Left renal pelvis (tissue), 4 donors: ENCODE measurements at places on chromosomes 1 and 21. TPM values are rescaled to one million over a fixed set of nuclear protein-coding genes. Genes with fewer than 3 reads are reported as not detected.

DNA sequence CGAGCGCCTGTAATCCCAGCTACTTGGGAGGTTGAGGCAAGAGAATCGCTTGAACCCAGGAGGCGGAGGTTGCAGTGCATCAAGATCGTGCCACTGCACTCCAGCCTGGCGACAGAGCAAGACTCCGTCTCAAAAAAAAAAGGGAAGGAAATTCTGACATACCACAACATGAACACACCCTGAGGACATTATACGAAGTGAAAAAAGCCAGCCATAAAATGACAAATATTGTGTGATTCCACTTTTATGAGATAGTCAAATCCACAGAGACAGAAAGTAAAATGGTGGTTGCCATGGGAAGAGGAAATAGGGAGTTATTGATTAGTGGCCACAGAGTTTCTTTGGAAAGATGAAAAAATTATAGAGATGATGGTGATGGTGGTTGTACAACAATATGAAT is 41.7 kb downstream of the EVI5 start:
- no peak for DNase-seq

GRCh38 chr1:164671323-164671965 is 112.5 kb downstream of the PBX1 start:
- no peak for DNase-seq

GRCh38 chr1:18736958-18737357 is 106.3 kb downstream of the PAX7 start:
- DNase-seq, result no peak

DNA sequence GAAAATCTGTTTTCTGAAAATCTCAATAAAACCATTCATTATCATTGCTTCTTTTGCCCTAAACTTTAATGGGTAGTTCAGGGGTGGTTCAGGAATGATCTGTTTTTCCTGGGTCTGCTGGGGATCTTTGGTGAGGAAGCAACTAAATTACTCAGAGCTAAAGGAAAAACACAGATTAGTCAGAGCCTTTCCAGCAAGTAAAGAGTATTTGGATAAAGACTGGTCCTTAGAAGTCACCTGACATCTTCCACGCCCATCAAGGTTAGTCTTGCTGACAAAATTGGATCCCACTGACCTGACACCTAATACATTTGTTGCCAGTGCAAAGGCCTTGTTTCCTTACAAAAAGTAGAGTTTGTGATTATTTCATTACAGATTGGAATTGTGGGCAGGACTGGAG is 24.2 kb downstream of the HSPA13 start:
- no peak for DNase-seq

DNA sequence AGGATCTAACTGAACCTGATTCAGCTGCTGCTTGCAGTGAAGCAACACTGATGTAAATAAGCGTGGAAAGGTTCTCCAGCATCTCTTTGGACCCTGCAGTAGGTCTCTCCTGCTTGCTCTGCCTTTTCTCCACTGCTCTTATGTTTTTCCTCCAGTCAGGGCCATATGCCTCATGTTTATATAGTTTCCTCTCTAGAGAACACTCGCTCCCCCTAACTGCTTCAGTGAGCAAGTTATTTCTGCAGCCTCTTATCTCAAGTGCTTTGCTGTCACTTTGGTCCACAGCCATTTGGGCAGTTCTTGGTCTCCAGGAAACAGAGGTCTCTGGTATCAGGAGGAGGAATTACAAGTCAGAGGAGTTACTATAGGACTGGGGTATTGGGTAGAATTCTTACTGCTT is 5.3 kb downstream of the PRUNE1 start:
- no peak for DNase-seq

- no peak for DNase-seq
Measured at GRCh38 chr1:196271212-196271947, 336.9 kb downstream of the KCNT2 start.

DNA sequence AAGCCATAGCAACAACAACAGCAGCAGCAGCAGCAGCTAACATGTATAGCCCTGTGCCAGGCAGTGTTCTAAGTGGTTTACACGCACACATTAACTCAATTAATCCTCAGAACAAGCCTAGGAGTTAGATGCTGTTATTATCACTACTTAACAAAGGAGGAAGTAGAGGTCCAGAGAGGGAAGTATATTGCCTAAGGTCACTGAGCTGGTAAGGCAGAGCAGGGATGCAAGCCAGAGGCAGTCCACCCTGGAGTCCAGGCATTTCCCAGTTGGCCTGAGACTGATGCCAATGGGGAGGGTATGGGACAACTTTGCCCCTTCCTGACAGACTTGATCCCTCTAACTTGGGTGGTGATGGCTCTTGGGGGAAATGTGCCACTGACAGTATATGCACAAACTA is 6.8 kb downstream of the CDC14A start:
- DNase-seq, result no peak

DNA sequence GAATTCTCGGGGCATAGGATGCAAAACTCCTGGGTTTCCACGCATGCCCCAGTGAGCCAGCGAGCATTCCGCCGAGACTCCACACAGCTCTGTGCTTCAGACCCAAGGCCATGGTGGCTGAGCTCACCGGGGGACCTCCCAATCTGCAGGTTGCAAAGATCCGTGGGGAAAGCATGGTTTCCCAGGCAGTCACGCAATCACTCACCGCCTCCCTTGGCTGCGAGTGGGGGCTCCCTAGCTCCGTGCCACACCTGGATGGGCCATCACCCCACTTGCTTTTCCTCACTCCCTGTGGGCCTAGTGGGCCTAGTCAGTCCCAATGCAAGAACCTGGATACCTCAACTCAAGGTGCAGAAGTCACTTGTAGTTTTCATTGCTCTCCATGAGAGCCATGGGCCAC is 37.0 kb upstream of the SAMD11 start:
- no peak for DNase-seq

DNA sequence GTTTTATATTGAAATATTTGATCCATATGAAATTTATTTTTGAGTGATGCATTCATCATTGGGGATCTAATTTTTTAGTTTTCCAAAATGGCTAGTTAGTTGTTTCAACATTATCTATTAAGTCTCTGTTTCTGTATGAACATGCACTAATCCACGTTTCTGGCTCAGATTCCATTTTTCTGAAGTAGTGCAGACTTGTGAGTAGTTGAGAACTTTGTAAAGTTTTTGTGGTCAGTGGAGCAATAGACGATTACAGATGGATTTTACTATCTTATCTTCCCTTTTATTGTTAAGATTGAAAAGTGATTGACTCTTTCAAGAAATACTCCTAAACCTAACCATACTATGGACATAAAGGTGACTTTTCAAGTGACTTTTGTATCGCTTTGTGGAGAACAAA is 16.7 kb downstream of the SOAT1 start:
- DNase-seq, result no peak

DNA sequence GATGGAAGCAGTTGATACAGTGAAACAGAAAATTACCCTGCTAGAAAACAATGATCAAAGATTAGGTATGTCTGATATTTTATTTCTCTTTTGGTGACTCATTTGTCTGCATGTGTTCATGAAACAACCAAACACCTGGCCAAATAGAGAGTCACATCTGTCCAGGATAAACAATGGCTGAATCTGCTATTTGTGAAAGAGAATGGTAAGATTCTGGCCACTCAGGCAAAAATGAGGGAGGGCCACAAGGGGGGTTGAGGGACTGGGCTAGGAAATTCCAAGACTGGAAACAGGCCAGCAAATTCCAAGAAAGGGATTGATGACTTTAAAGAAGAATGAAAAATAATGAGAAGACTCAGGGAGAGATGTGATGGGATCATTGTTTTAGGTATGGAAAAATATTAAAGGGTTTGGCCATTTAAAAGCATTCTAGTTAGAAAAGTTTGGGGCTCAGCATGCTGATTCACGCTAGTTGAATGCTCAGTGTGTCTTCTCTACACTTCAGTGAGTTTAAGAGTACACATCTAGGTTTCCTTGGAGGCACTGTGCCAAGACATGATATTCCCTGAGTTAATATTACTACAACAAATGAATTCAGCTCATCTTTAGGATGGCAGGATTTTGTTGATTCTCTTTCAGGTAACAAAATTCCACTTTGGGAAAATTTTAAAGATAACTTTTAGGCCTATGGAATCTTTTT is 44.9 kb downstream of the TRAF5 start:
- no peak for DNase-seq

DNA sequence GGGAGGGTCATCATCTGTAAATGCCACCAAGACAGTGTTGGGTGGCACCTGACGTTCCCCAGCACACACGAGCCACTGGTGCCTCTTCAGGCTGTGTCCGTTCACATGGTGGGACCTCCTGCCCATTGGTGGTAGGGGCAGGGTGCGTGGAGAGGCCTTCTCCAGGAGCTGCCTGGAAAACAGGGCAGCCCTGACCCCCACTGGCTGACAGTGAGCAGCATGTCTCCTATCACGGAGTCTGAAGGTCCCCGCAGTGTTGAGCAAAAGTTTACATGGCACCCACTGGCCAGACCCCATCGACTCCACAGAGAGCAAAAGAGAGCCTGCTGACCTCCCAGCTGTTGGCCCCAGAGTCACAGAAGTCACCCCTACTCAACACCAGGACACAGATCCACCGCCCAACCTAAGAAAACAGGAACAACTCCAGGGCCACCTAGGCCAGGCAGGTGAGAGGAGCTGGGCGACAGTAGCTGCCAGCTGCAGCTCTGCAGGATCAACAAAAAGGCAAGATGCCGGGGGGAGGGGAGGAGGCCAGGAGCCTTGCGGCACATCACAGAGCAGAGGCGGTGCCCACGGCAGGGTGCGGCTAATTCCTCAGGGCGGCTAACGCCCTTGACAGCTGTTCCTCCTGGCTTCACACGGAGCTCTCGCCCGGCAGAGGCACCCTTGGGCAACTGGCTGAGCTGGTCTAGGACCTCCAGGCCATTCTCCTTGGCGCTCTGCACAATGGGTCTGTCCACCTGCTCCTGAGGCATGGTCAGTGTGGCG is 14.4 kb upstream of the IFI6 start:
- no peak for DNase-seq

- DNase-seq, result no peak
Measured at GRCh38 chr1:110927484-110928075, 36.1 kb downstream of the LRIF1 start.

GRCh38 chr1:164017239-164017638 is 541.7 kb upstream of the PBX1 start:
- DNase-seq, result no peak

DNA sequence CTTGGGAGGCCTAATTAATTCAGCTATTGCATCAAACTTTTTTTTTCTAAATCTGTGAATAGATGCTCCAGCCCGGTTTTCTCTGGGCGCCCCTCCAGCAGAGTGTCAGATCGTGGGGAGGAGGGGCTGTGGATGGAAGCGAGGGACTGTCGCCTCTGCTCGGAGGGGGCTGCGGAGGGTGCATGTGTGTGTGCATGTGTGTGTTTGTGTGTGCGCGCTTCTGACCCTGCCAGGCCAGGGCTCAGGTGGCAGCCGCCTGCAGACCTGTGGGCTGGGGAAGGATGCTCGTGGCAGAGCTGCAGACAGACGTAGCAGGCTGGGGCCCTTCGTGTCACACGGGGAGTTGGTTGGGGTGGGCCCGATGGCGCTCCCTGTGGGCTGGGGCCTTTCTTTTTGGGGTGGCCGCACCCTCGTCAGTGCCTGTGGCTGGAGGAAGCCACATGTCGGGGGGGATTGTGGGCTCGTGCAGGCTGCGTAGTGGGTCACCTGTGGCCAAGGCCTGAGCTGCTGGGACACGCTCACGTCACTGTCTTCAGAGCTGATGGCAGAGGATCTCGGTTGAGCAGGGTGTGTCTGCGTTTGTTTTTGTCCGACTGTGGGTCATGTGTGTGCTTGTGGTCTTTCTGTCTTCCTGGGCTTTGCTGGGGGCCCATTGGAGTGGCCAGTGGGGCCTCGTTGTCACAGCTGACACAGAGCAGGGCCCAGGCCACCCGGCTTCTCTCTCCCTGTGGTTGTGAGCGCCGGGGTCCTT is 2.8 kb downstream of the SKI start:
- DNase-seq, result no peak

DNA sequence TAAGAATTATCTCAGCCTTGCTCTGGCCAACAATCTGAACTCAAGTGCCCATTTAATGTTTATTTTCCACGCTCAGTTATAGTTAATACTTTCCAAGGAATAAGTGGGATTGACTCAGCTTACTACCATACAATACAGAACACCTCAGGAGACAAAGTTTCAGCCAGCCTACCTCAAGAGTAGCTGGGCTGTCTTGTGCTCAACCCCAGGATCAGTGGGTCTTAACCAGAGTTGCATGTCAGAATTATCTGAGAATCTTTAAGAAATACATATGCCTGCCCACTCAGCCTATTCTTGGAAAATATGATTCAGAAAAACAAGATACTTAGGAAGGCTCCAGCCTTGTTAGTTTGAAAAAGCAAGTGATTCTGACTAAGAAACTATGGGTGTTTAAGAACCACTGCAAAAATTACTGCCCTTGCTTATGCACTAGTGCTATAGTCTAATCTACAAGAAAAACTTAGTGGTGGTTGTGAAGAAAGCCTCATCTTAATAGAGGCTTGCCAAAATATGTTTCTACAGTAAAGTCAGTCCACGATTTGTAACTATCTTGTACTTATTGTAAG is 20.4 kb downstream of the CDC7 start:
- DNase-seq, result no peak

- DNase-seq, result no peak
Measured at GRCh38 chr1:228666686-228667623, 68.3 kb upstream of the RHOU start.

DNA sequence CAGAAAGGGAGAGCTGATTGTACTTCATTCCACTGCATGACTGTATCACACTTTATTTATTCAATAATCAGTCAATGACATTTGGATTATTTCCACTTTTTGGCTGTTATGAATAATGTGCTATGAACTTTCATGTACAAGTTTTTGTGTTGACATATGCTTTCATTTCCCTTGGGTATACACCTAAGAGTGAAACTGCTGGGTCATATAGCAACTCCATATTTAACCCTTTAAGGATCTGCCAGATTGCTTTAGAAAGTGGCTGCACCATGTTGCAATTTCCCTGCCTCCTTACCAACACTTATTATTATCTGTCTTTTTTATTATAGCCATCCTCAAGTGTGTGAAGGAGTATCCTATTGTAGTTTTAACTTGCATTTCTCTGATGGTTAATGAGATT is 108.8 kb upstream of the KCNK1 start:
- DNase-seq, result no peak

GBP7 gene
- polyA plus RNA-seq, result not detected

C1orf94 gene
- not detected for polyA plus RNA-seq

DYNLT5 gene
- polyA plus RNA-seq, result 1.4 TPM

SPRR2E gene
- polyA plus RNA-seq, result not detected

RPE65 gene
- polyA plus RNA-seq, result 0.30 TPM

XCL1 gene
- not detected for polyA plus RNA-seq

ATP1A1 gene
- 937 TPM for polyA plus RNA-seq

MROH7 gene
- 6.8 TPM for polyA plus RNA-seq

SLC1A7 gene
- polyA plus RNA-seq, result 0.14 TPM

FCRLB gene
- polyA plus RNA-seq, result 2.9 TPM

CYYR1 gene
- polyA plus RNA-seq, result 79.4 TPM

SERPINC1 gene
- 0.44 TPM for polyA plus RNA-seq

PPP1R12B gene
- 22.0 TPM for polyA plus RNA-seq

CLCA1 gene
- not detected for polyA plus RNA-seq

NEGR1 gene
- polyA plus RNA-seq, result 12.6 TPM
